ENCODE measurements at places on chromosomes 4 and X.

DNA sequence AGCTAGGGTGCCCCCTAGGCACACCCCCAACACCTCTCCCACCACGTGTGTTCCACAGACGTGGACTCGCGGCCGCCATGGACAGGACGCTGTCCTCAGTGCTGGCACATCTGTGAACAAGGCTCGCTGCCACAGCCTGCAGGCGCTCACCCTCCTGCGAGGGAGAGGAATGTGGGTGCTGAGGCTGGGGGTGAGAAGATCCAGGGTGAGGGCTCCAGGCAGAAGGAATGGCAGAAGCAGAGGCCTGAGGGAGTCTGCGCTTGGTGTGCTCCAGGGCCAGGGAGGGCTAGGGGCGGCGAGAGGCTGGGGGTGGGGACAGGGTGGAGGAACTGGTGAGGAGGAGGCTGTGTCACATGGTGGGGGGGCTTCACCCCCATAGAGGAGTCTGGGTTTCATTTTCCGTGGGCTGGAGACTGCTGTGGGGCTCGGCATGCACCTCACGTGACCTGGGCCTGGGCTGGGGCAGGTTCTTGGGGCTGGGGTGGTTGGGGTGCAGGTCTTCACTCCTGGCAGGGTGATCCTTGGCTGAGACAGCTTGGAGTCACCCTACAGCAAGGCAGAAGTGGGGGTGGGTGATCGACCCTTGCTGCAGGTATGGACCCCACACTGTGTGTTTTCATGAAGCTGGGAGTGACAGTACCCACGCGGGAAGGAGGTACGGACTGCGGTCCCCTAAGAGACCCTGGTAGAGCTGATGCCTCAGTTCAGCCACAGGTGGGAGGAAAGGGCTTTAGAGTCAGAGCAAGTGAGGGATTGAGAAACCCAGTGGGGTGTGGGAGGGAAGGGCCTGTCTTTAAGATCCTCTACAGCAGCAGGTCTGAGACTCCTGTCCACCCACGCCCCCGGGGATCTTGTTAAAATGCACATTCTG, 103.7 kb downstream of the PSAPL1 start:
- DNase-seq, result no peak

GRCh38 chrX:46485897-46486296, 59.3 kb downstream of the ZNF674 start:
- peak; percentile 0 for DNase-seq

- DNase-seq, result no peak
These were observed 33.3 kb upstream of the HPF1 start for GRCh38 chr4:169791062-169791461.

- no peak for DNase-seq
These were observed 24.2 kb downstream of the ARHGAP6 start for GRCh38 chrX:11641349-11642065.

DNA sequence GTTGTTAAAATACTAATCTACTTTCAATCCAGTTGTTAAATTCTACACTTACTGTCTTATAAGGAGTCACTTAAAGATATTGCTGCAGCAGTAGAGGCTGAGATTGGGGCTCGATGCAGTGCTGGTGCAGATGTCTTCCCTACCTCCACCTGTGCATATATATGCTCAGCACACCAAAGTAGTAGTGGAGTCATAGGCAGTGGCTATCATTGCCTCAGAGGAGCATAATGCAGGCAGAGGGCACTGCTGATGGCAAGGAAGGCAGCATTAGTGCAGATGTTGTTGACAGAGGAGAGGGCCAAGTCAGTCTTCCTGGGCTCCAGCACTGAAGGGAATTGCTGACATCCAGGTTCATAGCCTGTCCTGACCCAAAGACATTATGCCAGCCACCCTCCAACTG, 35.1 kb downstream of the INPP4B start:
- DNase-seq, result no peak

DNA sequence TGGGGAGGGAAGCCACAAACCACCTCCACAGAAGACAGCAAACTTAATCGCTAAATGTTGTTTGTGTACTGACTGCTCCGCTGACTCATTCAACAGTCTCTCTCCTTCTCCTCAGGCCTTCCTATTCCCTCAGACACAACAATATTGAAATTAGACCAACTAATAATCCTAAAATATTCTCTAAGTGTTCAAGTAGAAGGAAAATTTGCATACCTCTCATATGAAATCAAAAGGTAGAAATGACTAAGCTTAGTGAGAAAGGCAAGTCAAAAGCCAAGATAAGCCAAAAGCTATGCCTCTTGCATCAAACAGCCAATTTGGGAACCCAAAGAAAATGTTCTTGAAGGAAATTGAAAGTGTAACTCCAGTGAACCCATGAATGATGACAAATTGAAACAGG, 75.7 kb upstream of the ARHGAP24 start:
- no peak for DNase-seq

DNA sequence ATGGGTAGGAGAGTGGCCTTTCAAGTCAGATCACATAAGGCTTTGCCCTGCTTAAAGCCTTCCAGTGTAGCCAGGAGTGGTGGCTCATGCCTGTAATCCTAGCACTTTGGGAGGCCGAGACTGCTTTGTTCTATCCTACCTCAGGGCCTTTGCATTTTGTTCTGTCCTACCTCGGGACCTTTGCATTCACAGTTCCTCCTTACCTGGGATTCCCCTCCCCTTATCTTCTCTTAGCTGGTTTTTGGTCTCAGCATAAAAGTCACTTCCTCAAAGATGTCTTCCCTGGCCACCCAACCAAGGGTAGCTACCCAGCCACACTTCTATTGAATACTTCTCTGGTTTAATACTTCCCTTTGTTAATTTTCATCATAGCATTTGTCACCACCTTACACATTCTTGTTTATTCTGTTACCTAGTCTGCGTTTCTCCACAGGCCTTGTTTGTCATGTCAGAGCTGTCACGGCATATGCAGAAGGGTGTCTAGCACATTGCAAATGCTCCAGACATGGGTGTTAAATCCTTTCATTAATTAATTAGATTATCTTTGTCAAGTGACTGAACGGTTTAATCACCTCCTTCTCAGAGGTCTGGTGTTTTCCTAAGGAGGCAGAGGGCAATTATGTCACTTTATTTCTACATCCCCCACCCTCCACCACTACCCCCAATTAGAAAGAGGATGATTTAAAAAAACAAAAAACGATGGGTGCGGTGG, 11.3 kb upstream of the SETD7 start:
- no peak for DNase-seq

DNA sequence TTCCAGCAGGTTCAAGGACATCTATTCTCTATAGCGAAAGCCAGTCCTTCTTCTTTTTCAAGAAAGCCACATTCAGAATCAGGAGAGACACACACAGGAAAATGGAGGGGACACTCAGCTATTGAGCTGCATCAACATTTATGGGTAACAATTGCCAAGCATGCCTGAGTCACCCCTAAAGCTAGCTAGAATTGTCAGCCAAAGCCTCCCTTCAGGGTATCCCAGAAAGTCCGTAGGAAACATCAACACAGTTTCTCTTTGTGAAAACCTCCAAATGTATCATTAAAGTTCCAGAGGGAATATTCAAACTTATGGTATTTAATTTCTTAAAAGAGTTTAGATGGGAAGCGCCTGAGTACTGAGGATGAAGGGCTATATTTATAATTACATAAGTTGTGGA, 331.1 kb upstream of the SLC7A11 start:
- DNase-seq, result no peak

GRCh38 chr4:5888222-5889001, 4.5 kb downstream of the CRMP1 start:
- no peak for DNase-seq

- DNase-seq, result no peak
These were observed 15.9 kb downstream of the RGS12 start for GRCh38 chr4:3308691-3309090.

DNA sequence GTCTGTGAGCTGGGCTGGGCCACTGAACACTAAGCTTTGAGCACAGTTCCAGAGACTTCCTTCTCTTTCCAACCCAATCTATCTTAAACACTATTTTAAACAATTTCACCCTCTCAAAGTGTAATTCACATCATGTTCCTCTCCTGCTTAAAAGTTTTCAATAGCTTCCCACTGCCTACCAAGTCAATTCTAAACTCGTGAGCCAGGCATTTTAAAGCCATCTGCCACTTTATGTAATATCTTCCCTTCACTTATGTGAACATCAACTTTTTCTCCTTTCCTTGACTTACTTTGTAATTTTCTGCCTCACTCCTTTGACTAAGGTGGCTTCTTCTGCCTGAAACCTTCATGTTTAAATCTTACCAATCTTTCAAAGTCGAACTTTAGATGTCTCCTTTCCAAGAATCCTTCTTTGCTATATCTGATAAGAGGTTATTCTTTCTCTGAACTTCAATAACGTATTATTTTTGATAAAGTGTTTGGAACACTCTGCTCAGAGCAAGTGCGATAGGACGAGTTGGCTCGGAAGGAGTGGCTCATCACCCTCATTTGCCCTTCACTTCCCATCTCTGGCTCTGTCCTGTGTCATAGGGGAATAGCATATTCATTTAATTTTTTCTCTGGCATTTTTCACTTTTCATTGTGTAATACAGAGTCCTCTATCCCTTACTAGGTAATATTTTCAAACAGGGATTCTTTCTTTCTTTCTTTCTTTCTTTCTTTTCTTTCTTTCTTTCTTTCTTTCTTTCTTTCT, 13.0 kb upstream of the SPARCL1 start:
- no peak for DNase-seq

GRCh38 chr4:116925900-116926457, 159.4 kb downstream of the TRAM1L1 start:
- no peak for DNase-seq

GRCh38 chr4:175443547-175443946, 368.5 kb downstream of the GPM6A start:
- DNase-seq, result no peak

DNA sequence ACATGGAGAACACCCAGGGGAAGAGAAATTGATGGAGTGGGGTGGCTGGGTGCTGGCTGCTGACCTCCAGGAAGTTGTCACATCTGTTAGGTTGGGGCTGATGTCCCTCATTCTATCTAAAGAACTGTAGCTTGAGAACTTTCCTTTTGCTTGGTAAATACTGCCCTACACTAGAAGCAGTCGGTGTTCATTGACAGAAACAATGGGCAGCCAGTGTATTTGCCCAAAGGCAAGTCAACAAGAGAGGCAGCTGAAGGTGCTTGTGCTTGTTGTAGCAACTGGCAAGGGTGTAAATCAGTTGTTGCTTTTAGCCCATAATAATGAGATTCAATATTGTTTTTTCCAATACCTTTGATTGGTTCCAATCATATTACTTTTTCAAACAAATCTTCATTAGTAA, 956 bp downstream of the TMEM154 start:
- DNase-seq, result no peak

DNA sequence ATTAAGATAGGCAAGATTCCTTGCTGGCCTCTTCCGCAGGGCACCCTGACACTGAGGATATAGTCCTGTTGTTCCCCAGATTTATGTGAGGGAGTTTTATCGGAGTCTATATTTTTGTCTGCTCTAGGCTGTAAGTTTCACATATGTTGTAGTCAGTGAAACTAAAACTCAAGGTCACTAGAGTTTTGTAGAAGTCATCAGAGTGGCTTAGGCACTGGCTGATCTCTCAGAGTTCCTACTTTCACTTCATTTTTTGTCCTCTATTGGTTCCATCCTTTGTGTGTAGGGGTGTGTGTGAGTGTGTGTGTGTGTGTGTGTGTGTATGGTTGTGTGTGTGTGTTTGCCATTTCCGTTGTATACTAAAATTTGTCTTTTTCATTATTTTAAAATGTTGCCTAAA, 577.5 kb downstream of the IQCM start:
- DNase-seq, result no peak

DNA sequence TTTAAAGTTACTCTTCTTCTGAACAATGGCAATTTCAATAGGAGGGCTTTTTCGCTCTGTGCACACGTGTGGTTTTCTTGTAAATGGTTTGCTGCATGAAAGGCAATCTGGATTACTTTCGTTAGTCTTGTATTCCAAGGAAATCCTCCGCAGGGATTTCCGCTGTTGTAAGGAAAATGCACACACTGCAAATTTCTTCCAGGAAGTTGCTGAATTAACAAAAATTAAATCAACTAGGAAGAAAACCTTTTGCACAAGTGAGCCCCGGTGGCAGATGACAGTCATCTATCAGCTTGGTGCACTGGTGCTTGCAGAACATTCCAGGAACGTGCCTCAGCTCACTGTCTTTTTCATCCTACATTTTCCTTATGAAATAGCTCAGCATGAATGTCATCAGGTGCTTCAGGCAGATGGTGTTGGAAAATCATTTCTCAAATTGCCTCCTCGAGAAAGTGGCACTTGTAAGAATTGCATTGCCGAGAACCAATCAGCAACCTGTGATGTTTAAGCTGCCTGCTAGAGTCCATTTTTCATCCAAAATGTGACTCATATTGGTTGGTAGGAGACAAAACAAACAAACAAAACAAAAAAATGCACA, 272.4 kb upstream of the VCX start:
- no peak for DNase-seq

GRCh38 chrX:12955882-12956703, 18.8 kb upstream of the TMSB4X start:
- DNase-seq, result peak; percentile 69

- DNase-seq, result no peak
These were observed 17.9 kb downstream of the METAP1 start for GRCh38 chr4:99013402-99013843.

DNA sequence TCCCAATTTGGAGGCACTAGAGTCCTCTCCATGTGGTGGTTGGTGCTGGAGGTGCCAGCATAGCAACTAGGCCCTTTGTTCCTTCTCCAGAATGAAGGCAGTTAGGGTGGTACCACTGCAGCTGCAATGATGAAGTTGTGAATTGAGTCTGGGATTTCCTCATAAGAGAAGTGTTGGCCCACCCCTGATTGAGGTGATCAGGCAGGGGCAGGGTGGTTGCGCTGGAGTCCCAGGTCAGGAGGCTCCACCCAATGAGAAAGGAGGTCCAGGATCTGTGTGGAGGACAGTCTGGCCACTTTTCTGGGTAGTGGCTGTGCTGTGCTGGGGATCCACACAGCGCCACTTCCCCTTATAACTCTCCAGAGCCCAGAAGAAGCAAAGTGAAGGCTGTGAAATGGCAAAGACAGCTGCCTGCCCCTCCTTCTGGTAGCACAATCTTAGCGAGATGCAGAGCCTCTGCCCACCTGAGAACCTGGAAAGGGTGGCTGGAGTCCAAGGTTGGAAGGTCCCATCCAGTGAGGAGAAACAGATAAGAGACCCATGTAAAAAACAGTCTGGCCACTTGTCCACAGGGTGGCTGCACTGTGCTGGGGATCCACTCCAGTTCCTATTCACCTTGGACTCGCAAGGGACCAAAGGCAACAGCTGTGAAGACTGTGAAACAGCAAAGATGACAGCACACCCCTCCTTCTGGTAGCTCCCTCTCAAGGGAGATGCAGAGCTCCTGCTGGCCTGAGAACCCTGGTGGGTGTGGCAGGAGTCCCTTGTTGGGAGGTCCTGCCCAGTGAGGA, 124.6 kb downstream of the RRAGB start:
- no peak for DNase-seq

- no peak for DNase-seq
These were observed 183.2 kb upstream of the MAGEE2 start for GRCh38 chrX:75968293-75968692.
